Stimulated activated CD8-positive, alpha-beta memory T cell treated with anti-CD3 and anti-CD28 coated beads, Interleukin-4, amount 100 ng/mL, for 4 hours (primary cell): ENCODE measurements at places on chromosomes 4 and X.

DNA sequence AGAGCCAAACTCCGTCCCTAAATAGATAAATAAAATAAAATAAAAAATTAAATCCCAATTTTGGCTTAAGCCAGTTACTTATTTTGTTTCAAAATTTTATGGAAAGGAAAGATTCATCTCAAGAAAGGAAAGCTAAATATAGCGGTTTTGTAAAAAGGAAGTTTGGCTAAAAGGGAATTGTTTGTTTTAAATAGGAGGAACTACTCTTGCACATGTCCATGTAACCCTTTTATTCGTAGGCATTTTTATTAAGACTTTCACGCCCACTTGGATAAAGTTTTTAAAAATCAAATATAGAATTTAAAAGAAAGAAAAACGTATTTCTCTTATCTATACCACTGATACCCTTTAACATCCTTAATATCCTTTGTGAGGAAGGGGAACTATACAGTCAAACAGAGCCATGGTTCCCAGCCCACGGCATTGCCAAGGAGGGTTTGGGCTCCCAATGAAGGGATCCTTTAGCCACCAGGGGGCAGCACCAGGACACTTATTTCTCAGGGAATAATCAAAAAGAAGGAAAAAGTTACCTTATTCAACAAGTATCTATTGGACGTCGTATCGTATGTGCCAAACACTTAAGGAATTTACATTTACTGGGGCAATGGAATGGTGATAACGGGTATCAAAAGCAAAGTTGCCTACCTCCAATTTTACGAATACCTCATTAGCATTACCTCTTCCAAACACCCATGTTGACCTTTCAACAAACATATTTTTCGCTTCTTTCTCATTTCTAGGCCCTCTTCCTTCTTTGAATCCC, 27.7 kb downstream of the CDKN2AIP start:
- DNase-seq, result peak; percentile 48

DNA sequence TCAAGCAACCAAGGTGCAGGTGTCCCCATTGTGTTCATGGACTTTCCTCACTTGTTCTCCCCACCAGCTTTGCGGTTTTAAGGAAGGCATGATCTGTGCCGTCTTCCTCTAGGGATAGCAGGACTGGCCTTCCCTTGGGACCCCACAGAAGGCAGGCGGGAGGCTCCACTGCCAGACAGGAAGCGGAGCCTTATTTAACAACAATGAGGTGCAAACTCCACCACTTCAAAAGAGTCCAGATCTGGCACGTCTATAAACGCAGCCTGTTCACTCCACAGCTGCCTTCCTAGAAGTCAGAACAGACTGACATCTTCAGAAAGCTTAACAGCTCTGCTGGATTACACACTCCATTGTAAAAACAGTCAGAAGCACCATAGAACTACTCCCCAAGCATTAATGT, 1.7 kb upstream of the GPR143 start:
- DNase-seq, result no peak

DNA sequence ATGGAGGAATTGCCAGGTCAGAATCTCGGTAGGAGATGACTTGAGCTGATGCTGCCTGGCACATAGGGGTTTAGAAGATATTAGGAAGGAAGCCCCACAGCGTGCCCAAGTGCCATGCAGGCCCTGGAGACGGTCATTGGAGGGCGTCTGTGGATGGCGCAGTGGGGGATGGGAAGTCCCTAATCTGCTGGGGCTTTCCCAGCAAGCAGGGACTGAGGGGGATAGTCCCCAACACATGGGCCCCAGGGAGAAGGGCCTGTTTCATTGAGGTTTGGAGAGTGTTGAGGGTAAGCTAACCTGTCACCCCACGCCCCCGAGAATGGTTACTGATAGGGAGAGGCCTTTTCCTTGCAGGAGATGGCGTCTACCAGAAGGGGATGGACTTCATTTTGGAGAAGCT, 7.8 kb downstream of the TAFAZZIN start:
- DNase-seq, result no peak

GRCh38 chr4:145041378-145041777, 56.6 kb downstream of the ANAPC10 start:
- no peak for DNase-seq

GRCh38 chr4:113434247-113434587, 327.3 kb downstream of the CAMK2D start:
- no peak for DNase-seq

DNA sequence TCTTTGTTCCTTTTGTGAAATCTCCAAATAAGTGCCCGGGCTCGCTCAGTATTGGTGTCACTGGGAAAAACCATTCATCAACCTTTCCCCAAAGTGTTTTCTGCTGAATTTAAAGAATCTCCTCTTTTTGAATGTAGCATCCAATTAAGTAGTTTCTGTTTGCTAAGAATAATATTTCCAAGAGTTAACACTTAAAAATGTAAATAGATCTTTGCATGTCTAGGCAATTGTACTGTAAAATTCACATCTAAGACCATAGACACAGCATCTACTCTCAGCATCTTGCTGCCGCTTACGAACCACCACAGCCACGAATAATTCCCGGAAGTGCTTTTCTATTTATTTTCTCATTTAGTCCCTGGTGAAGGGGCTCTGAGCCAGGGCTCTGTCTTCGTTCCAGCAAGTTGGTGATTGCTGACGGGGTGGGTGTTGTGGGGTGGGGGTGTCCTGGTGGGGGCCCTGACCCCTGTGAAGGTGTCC, 1.4 kb downstream of the NSG1 start:
- DNase-seq, result no peak

DNA sequence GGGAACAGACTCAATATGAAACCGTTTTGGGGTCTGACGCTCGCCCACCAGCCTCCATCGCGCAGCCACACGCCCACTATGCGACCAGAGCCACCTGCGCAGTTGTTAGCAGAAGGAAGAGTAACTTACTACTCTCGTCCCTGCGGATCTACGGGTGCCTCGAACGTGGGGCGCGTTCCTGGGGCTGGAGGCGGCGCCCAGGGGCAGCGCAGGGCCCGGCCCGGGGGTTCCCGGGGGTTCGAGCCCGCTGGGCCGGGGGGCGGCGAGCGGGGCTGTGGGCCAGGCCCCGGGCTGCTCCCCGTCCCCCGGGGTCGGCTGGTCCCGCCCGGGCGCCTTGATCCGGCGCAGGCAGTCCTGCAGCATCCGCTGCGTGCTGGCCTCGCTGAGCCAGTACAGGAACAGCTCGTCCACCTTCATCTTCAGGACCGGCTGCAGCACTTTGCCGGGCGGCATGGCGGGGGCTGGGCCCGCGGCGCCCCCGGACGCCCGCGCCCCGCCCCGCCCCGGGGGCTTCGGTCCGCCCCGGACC, 404 bp downstream of the PPP2R3B start:
- DNase-seq, result peak; percentile 24

GRCh38 chr4:99657798-99658197, at the start of gene C4orf54:
Gene C4orf54 (minus strand): TSS chr4:99657828. CDS start chr4:99654648, 3,180 bp downstream.
- no peak for DNase-seq

GRCh38 chr4:149794352-149794751, 21.3 kb downstream of the IQCM start:
- no peak for DNase-seq

DNA sequence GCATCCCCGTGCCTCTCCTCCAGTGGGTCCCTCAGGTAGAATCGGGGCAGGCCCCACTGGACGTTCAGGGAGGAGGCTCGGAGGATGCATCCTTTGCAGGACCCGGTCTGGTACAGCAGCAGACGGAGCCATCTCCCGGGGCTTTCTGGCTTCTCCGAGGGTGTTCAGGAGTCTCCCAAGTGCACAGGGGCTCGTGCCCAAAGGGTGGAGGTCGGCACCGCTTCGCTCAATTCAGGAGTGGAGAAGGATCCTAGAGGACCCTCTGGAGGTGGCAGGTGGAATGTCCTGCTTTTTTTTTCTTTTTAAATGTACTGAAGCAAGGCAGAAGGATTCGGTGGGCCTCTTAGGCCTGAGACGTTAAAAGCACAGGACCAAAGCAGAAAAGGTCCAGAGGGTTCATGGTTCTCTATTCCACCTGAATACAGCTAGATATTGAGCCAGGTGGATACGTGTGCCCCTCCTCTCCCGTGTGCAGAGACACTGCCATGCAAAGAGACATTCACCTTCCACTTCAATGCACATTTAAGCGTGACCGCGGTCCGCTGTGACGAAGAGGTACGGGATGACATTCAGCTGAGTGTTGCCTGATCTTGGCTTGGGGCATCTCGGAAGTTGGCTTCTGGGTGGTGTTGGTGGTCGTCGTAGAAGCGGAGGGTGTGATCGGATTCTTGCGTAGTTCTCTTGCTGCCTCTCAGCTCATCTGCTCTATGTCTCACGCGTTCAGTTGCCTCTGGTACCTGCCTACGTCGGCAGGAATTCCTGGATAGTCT, 281.2 kb upstream of the AGTR2 start:
- no peak for DNase-seq

DNA sequence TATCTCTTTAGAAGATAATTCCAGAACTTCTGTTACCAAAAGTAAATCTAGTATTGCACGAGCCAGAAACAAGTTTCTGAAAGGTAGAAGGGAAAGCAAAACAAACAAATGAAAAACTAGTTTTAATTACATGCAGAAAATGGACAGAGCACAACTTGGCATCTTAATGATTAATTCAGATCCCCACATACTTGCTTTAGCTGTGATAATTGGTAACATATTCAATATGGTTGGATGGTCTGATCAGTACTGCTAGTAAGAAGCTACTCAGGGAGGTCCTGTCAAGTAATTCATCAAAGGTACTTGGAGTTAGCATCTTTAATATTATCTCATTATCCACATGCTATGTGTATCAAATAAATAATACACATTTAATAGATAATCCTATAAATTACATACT, 204.3 kb downstream of the TRAM1L1 start:
- no peak for DNase-seq

GRCh38 chr4:116478343-116478742, 607.0 kb downstream of the TRAM1L1 start:
- no peak for DNase-seq

DNA sequence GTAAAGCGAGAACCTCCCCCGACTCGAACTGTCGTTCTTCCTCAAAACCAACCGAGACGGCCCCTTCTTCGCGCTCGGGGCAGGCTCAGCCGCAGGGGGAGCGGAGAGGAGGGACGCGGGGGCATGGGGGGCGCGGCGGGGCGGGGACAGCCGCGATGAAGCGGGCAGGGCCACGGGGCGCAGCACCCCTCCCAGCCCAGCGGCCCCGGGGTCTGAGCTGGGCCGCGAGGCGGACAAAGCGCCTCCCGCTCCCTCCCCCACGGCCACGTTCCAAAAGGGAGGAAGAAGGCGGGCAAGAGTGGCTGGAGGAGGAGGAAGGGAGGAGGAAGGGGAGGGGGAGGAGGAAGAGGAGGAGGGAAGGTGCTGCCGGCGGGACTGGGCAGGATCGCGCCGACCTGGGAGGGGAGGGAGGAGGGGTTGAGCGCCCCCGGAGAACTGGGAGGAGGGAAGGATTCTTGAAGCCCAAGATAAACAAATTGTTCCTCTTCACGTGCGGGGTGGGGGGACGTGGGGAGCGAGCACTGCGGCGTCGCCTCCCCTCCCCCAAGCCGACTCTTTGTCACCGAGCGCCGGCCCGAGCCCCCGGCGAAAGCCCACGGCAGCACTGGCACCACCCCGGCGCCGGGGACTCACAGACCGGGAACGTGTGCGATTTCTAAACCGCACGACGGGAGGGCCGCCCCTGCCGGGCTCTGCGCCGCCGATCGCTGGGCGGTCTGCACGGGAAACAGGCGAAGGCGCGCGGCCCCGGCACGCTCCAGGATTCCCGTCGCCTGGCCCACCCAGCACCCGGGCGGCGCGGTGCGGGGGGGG, 2.9 kb downstream of the MAML3 start:
- peak; percentile 49 for DNase-seq

- no peak for DNase-seq
Measured at GRCh38 chrX:31117266-31117665, 45.4 kb upstream of the FTHL17 start.

- no peak for DNase-seq
Measured at GRCh38 chr4:163790231-163790630, 295.7 kb downstream of the TMA16 start.

GRCh38 chr4:99894998-99895397, 771 bp upstream of the LAMTOR3 start:
- DNase-seq, result no peak

DNA sequence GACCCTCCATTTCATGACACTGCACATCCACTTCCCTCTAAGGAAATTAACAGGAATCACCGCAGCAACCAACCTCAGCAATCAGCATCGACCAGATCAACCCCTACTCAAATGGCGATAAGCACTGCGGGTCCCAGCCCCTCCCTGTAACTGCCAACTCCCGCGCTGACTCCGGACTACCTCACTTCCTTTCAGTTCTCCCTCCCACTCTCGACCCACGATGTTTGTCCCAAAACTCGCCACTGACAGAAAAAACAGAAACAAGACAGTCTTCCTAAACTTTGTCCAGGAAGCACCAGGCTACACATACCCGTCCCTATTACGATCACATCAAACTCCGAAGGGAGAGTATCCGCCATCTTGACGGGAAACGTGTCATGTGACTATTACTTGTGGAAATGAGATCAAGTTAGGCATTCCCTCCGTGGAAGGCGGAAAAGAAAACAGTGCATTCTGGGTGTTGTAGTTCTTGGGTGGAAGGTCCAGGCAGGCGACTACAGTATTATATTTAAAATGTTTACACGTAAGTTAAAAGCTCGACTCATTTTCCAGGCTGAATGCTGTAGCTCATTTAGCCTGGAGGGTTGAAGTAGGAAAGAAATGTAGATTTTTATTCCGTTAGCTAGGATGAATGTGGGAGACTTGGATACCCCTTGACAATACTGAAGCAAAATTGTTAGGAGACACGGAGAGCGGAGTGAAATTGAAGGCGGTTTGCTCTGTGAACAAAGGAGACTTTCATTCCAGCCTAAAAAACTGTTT, at the start of gene CHM:
Gene CHM, minus strand, starts transcription at position 385 of the 762 bp plus-strand sequence. Its CDS starts 26 bp downstream, at position 359.
- DNase-seq, result peak; percentile 5

GRCh38 chrX:145213504-145213903, 33.8 kb upstream of the SPANXN1 start:
- no peak for DNase-seq

GRCh38 chrX:70089604-70090297, 27.5 kb downstream of the OTUD6A start:
- no peak for DNase-seq

GRCh38 chr4:3879681-3880614, 113.8 kb downstream of the ADRA2C start:
- no peak for DNase-seq

GRCh38 chr4:77797239-77797638, 21.9 kb downstream of the CNOT6L start:
- DNase-seq, result no peak

DNA sequence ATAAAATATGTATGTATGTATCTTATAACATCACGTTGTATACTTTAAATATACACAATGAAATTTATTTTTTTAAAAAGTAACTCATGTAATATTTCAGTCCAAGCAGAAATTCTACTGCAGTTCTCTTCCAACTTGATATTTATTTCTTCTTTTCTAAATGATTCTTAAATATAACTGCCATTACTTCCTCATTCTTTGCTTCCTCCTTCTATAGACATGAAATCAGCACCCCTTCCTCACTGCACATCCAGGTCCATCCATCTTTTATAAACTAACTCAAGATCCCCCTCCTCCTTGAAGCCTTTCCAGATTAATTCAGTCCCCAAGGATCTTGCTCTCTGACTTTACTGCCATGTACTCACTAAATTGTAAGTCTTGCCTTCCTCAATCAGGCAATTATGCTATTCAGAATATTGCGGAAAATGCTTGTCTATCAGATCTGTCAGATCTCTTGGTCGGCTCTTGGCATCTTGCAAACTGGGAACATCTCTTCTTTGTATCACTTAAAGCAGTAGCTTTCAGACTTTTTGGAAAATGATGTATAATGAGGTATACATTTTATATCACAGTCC, 3.7 kb downstream of the GPRIN3 start:
- no peak for DNase-seq
